ENCODE measurements at places on chromosomes 4 and X.

GRCh38 chr4:26181616-26182015, 139.2 kb upstream of the RBPJ start:
- DNase-seq: no peak

- DNase-seq: no peak
These were observed 46.3 kb downstream of the GAGE1 start for GRCh38 chrX:49644991-49645637.

DNA sequence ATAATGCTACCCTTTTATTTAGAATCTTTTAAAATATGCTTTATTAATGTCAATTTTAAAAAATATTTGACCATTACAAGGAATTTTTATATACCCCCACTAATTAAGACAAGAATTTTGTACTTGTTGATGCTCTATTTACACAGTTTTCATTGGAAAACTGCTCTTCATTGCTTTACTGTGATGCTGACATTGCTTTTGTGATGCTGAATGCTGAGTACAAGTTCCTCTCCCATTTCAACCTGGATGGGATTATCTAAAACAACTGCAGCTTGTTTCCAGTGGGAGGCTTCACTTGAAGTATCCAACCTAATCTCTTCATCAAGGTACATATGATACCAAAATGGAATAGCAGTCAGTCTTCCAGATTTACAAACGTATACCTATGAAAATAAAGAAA, 21.2 kb downstream of the TMEM184C start:
- no peak for DNase-seq

- no peak for DNase-seq
These were observed 56.3 kb upstream of the STOX2 start for GRCh38 chr4:183848805-183849204.

GRCh38 chr4:7703688-7704087, 236.0 kb downstream of the AFAP1 start:
- no peak for DNase-seq

DNA sequence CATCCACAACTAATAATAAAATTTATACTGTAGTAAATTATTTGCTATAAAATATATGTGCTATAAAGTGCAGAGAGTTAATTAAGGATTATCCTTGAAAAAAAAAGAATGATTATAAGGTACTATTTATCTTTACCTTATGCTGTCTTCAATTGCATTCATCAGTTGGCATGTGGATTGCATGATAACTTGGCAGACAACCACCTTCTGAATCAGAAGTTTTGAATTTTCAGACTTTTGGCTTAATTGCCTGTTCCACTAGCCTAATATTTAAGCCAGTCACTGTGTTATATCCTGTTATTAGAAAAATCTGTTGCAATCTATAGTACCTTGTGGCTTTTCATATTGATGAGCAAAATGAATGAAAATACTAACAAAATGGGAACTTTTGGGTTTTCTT, 1040.3 kb upstream of the PCDH10 start:
- no peak for DNase-seq

GRCh38 chr4:151259752-151260151, 17.2 kb upstream of the PRSS48 start:
- no peak for DNase-seq

DNA sequence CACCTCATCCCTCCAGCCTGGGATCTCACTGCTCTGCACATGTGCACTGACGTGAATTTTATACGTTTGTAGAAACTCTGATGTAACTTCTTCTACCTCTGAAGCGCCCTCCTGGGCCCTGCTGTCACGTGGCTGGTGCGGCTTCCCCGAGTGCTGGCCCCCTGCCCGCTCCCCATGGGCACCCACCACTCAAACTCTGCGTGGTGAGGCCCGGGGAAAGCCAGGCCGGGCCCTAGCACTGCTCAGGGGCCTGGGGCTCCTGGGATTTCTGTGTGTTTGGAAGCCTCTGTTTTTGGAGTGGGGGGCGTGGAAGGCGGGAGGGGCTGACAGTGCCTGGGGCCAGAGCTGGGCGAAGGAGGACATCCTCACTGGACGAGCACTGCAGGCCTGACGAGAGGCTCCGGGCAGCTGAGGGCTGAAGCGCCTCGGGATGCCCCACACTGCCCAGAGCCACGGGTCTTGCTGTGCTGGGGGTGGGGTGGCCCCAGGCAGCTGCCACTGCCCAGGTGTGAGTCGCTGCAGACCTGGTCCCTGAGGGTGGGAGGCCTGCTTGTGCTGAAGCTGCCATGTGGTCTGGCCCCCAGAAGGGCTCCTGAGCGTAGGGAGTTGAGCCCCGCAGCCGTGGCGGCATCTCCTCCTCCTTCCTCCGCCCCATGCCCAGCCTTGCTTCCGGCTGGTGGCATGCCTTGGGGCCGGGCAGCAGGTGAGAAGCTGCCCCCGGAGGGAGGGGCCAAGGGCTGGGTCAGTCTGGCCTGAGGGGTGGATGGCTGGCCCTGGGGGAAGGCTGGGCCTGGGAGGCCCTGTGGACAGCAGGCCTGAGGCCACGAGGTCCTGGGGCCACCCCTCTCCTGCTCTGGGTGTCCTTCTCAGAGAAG, 7.7 kb downstream of the NAT8L start:
- DNase-seq: no peak

GRCh38 chr4:189117426-189117825, 823.2 kb upstream of the FRG1 start:
- DNase-seq: no peak

DNA sequence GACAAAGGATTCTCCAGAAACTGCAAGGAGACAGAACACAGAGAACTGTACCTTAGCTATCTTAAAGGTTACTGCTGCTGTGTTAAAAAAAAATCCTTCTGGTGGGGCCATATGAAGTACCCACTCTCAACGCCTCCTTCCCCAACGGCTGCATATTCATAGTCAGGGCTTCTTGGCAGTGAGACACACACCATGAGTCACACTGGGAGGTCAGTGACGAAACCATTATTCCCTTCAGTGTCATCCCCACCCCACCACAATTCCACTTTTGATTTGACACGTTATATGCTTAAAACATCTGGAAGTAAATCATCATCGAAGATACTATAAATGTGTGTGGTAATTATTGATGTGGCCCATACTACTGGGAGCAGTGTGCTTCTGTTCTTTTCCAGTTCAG, 271.5 kb downstream of the LDB2 start:
- DNase-seq: no peak

DNA sequence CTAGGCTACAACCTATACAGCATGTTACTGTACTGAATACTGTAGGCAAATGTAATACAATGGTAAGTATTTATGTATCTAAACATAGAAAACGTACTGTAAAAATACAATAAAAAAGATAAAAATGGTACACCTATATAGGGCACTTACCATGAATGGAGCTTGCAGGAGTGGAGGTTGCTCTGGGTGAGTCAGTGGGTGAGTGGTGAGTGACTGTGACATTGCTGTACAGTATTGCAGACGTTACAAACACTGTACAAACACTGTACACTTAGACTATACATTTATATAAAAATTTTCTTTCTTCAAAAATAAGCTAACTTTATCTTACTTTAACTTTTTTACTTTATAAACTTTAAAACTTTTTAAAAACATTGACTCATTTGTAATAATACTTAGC, 190.3 kb upstream of the NR3C2 start:
- DNase-seq: no peak

- no peak for DNase-seq
These were observed 7.0 kb downstream of the CYBB start for GRCh38 chrX:37786624-37787422.

- no peak for DNase-seq
These were observed 38.5 kb downstream of the GYG2 start for GRCh38 chrX:2867206-2867605.

DNA sequence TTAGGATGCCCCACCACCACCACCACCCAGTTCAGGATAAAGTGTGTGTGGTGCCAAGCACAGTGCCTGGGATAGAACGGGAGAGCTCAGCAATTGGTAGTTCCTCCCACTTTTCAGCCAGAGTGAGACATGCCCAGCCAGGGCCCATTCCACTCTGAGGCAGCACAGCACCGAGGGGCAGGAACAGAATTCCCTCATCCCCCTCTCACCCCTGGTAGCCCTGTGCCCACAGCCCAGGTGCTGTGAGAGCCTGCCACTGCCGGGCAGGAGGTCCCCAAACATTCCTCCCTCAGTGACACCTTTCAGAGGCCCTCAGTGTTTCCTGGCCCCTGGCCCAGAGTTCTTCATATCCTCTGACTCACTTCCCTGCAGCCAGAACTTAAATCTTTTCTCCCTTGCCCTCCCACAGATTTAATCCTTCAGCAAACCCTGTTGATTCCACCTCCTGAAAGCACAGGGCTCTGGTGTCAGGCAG, 8.1 kb downstream of the RIPPLY1 start:
- DNase-seq: no peak

Data from NCI-H187 (cell line).